ENCODE measurements at places on chromosomes 3 and 15.

DNA sequence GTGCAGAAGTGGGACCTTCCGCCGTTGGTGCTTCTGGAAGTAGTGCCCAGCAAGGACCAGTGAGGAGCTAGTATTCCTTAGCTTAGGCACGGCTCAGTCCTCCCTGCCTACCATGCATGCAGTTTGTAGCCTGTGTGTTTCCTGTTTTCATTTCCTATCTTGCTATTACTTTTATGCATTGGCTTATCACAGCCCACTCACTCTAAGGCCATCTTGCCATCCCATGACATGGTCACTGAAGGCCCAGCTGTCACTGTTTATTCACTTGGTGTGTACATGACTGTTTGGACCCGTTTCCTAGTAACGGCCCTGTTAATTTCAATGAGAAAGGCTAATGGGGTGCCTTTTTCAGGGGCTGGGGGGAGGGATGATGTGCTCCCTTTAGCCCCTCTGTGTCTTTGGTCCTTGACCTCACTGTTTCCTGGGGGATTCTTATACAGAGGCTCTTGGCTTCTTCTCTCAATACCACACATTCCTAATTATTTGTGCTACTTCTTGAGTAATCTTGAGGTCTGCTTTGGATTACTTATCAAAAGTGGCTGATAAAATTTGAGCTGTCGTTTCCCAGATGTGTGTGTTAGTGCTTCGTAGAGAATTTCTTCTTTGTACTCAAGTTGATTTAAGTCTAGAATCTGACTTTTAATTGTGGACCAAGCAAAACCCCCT, 24.5 kb upstream of the TRAK1 start:
- no peak for DNase-seq

DNA sequence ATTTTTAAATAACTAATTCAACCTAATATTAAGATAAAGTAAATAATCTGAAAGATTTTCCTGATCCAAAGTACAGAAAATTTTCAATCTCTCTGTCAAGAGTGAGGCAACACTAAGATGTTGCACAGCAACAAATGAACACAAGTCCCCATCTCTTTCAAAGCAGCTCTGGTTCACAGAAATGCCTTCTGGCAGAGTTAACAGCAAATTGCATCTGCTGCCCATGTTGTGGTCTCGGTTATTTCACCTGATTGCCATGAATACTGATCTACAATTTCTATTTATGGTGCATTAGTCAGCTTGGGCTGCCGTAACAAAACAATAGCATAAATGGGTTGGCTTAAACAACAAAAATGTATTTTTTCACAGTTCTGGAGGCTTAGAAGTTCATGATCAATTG, 167.3 kb downstream of the BCHE start:
- DNase-seq = no peak

DNA sequence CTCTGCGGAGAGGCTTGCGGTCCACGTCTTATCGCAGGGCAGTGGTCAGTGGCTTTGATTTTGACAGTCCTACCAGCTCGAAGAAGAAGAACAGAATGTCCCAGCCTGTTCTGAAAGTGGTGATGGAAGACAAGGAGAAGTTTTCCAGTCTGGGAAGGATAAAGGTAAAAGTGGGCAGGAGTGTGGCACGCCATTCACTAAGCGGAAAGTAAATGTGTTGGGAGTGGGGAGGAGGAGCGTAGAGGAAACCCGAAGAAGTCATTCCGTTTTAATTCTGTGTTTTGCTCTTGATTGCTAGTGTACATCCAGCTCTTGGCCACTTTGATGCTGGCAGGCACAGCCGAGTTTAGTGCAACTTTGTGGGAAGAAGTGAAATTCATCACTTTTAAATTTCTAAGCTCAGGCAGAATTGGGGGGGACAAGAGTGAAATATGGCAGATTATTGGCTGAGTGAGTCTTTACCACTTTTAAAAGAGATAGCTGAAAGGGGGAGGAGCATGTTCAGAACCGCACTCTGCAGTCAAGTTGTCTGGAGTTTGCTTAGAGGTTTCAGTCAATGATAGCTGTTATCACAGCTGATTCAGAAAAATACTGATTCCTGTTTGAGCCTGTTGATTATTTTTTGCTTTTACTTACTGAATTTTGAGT, 1.8 kb downstream of the ARHGEF26 start:
- DNase-seq = no peak

DNA sequence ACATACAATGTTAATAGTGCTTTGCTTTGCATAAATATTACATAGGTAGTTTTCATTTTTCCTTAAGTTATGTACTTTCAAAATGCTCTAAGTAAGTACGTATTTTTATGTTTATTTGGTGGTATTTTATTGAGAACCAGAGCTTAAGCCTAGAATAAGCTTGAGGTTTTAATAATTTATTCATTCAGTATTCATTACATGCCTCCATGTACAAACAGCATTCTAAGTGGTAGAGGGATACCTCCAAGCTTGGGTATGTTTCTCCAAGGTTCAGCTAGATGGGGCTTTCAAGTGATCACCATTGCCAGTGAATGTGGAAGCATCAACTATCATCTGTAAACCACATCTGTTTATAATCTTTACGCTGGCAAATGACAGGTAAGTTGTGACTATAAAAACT, 52.3 kb downstream of the PEAK1 start:
- DNase-seq = no peak

- DNase-seq = no peak
These were observed 33.5 kb downstream of the PRR23E start for GRCh38 chr3:127226457-127226856.

Data from activated gamma-delta T cell treated with Interleukin-2 at 50 U/mL for 16 hours (primary cell).